ENCODE measurements at places on chromosomes 4 and X. TPM values are rescaled to one million over a fixed set of nuclear protein-coding genes. Genes with fewer than 3 reads are reported as not detected.

- no peaks in the 10 kb centered on the region for H3K36me3 ChIP-seq
- peaks cover 8% of the 10 kb centered on the region for H3K27me3 ChIP-seq
- no peak for DNase-seq
- H3K4me3 ChIP-seq = no peak overlapping the region
- no peak overlapping the region for H3K27ac ChIP-seq
Measured at GRCh38 chr4:152700151-152700550, 20.4 kb upstream of the TMEM154 start.

GRCh38 chr4:136818811-136819330 is 713.4 kb downstream of the PCDH18 start:
- H3K4me1 ChIP-seq = no peaks in the 10 kb centered on the region
- DNase-seq = no peak
- no peak overlapping the region for H3K4me3 ChIP-seq
- no peaks in the 10 kb centered on the region for H3K27me3 ChIP-seq
- no peaks in the 10 kb centered on the region for H3K36me3 ChIP-seq

DNA sequence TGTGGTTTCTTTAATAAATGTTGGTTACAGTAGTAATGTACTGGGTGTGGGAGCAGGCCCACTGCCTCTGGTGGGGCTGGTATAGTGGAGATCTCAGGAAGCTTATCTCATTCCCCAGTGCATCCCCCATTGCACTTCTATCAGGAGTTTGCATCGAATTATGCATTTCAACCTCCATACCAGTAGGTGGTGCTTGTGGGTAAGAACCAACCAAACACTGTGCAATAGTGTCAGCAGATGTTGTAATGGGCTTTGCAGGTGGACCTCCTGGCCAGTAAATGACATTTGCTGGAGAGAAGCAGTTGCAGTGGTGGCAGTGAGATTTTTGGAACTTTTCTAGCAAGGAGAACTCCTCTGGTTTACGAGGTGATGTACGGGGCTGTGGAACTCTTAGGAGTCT is 150.6 kb downstream of the POU3F4 start:
- H3K36me3 ChIP-seq = no peaks in the 10 kb centered on the region
- no peak overlapping the region for H3K27ac ChIP-seq
- H3K4me1 ChIP-seq = no peaks in the 10 kb centered on the region
- no peak for DNase-seq
- H3K4me3 ChIP-seq = no peak overlapping the region

Gene AWAT2
- not detected for total RNA-seq
